ENCODE measurements at places on chromosomes 2 and 18.

DNA sequence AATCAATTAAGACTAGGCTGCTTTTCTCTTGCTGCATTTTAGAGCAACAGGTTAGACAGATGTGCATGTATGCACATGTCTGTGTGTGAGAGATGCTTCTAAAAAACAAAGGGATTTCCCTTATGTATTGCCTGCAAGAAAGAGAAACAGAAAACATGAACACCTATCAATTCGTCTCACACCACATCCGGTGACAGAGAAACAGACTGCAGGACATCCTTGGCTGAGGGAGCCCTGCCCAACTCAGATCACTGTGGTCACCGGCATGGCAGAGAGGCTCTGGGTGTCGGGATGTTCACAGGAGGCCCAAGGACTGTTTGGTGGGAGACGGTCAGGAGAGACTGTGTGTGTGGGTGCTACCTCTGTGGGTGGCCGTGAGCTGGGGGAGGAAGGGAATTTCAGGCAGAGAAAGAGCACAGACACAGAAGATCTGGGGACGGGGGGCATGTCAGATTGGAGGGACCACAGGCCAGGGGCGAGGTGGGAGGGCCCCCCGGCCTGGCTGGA is 24.9 kb downstream of the FHL2 start:
- DNase-seq, result peak; percentile 60

- DNase-seq, result no peak
These were observed 65.7 kb downstream of the ACTR2 start for GRCh38 chr2:65293376-65293775.

GRCh38 chr2:132581991-132582738 is 87.8 kb downstream of the LYPD1 start:
- DNase-seq, result no peak

DNA sequence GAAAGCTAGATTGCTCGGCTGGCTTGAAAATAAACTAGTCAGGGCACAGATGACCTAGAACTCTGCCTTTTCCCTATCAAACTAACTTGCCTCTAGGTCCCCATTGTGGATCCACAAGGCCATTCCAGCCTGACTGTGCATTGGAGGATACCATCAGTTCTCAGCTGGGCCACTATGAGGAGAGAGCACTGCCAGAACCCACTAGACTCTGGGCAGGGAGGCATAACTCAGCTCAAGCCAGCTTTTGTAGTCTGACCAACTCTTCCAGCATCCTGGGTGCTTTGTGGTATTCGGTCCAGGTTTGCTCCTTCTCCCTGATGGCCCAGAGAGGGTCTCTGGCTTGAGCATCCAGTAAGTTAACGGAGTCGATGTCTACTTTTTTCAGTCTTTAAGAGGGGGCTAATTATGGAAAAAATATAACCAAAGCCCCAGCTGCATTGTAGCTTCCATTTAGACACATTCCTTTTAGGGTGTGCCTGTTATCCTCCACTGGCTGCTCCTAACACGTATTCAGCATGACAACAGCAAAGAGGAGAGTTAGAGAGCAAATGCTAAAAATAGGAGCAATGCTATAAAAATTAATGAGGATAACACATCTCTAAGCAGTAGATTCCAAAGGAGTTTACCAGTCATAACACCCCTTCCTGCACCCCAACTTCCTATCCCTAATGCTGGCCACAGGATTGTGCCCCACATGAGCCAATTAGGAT is 15.2 kb downstream of the GKN2 start:
- no peak for DNase-seq

- no peak for DNase-seq
These were observed 22.0 kb downstream of the SLC14A1 start for GRCh38 chr18:45745817-45746461.

GRCh38 chr18:1498216-1498615 is 593.5 kb downstream of the ADCYAP1 start:
- DNase-seq, result no peak

DNA sequence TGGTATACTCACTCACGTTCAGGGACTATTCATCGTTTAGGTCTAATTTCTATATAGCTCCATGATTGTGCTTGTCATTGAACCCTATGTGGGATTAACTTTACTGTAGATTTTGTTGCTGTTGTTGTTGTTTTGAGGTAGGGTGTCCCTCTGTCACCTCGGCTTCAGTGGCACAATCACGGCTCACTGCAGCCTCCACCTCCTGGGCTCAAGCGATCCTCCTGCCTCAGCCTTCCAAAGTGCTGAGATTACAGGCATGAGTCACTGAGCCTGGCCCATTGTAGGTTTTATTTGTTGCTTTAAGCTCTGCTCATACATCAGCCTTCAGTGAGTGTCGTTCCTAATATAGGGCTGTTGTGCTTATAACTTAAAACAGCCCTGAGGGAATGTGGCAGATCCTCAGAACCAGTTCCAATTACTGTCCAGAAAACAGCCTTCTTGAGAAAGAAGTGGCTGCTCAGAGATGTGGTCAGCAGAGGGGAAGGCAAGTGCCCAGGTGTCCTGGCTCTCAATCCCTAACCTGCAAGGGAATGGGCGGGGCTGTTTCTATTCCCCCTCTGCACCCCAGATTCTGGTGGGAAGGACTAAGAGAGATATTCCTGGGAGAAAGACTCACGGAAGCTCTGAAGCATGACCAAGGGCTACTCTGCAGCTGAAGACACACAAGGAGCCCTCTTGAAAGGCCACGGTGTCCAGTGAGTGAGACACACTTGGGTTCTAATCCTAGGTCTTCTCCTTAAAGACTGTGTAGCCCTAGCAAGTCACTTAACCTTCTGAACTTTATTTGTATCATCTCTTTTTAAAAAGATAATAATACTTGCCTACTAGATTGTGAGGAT is 79.6 kb upstream of the LCLAT1 start:
- no peak for DNase-seq

DNA sequence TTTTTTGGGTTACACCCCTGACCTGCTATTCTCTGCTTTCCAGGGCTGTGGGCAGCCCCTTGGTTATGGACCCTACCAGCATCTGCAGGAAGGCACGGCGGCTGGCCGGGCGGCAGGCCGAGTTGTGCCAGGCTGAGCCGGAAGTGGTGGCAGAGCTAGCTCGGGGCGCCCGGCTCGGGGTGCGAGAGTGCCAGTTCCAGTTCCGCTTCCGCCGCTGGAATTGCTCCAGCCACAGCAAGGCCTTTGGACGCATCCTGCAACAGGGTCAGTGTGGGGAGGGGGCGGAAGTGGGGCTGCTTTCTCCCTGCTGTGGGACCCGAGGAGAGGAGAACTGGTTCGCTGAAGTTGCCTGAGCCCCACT is 9.7 kb upstream of the WNT10A start:
- DNase-seq, result peak; percentile 24

- no peak for DNase-seq
These were observed 172.0 kb upstream of the SIX3 start for GRCh38 chr2:44769349-44770011.

- no peak for DNase-seq
These were observed 23.5 kb downstream of the TSN start for GRCh38 chr2:121778741-121779487.

- DNase-seq, result no peak
These were observed 261.0 kb upstream of the SIX3 start for GRCh38 chr2:44680424-44680971.

GRCh38 chr2:170341684-170342623 is 164.0 kb downstream of the MYO3B start:
- DNase-seq, result no peak

GRCh38 chr2:66343259-66343658 is 91.7 kb upstream of the MEIS1 start:
- no peak for DNase-seq

GRCh38 chr2:58047961-58048360 is 1.4 kb downstream of the VRK2 start:
- DNase-seq, result no peak

- no peak for DNase-seq
These were observed 207.5 kb downstream of the LOXHD1 start for GRCh38 chr18:46449499-46449898.

DNA sequence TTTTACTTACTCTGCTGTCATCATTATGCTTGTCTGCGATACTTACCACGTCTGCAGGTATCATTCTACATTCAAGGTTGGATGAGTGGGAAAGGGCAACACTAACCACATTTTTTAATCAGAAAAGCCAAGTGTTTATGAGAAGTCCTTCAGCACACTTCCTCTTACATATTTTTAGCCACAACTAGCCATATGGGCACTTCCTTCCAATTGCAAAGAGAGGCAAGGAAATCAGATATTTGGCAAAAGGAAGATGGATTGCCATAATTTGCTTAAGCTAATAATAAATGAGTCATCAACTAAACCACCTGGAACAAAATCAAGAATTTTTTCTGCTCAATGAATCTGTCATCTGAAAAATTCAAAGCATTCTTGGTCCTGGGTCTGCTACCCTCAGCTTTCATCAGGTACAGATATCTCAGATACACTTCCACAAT is 16.7 kb upstream of the MRO start:
- DNase-seq, result no peak

GRCh38 chr2:20431772-20432171 is 15.1 kb upstream of the RHOB start:
- no peak for DNase-seq

- no peak for DNase-seq
These were observed 197.0 kb downstream of the UBE2E3 start for GRCh38 chr2:181177376-181177775.

DNA sequence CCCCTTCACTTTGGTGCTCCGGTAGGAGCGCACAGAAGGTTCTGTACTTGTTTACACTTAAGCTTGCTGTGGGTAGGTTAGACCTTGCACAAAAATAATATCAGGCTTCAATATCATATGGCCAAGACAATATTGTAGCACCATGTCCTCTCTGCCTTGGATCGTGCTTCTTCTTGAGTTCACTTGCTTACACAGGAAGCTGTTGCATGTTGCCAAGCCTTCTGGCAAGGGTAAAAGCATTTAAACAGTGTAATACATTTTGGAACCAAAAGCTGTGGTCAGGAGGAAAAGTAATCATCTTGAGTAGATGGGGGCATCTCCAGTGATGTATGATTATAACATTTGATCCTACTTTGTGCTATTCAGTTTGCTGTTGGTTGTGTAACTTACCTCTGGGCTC is 197.5 kb downstream of the LTBP1 start:
- DNase-seq, result no peak

- no peak for DNase-seq
These were observed 116.6 kb upstream of the EFEMP1 start for GRCh38 chr2:56040189-56040588.

GRCh38 chr2:207892716-207893402 is 123.2 kb upstream of the FZD5 start:
- no peak for DNase-seq

- DNase-seq, result no peak
These were observed 45.5 kb upstream of the CYP1B1 start for GRCh38 chr2:38121481-38121880.

DNA sequence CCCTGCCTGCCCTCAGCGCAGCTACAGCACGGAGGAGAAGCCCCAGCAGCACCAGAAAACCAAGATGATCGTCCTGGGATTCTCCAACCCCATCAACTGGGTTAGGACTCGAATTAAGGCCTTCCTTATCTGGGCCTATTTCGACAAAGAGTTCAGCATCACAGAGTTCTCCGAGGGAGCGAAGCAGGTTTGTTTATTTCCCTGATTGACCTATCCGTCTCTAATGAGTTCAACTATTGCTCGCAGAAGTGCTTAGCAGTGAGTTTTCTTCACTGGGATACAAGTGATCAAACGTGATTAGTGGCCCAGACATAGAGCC is 639 bp downstream of the MAIP1 start:
- DNase-seq, result no peak

- DNase-seq, result peak; percentile 85
These were observed 74.2 kb downstream of the HS1BP3 start for GRCh38 chr2:20576598-20577115.

DNA sequence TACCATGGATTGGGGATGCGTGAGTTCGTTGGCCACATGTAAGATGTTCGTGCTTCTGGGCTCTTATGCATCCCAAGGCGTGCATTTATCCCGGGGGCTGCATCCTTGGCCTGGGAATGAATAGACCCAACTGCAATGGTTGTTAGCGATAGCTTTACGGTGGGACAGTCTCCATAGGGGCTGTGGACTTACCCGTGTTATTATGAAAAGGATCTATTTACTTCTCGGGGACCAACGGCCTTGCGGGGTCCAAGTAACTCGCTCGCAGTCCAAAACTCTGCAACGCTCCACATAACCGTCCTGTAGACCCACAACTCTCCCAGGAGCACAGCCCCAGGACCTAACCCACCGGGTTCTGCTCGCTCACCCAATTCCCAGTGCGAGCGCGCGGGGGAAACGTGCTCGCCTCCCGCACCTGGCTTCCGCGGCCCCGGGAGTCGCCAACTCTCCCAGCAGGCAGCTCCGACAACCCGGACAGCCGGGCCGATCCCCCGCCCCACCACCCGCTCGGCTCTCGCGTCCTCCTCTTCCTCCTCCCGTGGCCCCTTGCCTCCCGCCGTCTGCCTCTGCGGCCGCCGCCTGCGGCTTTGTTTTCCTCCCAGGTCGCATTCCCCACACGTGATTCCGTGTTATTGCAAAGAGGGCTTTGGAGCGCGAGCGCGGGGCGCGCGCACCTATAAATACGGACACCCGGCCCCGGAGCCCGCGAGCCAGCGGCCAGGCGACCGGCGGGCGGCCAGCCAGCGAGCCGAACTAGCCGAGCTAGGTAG is at the start of gene CABLES1:
Gene CABLES1 (plus strand): TSS at position 706 of the 770 bp plus-strand sequence. CDS start 278 bp downstream, outside the sequence.
- DNase-seq, result peak; percentile 32

DNA sequence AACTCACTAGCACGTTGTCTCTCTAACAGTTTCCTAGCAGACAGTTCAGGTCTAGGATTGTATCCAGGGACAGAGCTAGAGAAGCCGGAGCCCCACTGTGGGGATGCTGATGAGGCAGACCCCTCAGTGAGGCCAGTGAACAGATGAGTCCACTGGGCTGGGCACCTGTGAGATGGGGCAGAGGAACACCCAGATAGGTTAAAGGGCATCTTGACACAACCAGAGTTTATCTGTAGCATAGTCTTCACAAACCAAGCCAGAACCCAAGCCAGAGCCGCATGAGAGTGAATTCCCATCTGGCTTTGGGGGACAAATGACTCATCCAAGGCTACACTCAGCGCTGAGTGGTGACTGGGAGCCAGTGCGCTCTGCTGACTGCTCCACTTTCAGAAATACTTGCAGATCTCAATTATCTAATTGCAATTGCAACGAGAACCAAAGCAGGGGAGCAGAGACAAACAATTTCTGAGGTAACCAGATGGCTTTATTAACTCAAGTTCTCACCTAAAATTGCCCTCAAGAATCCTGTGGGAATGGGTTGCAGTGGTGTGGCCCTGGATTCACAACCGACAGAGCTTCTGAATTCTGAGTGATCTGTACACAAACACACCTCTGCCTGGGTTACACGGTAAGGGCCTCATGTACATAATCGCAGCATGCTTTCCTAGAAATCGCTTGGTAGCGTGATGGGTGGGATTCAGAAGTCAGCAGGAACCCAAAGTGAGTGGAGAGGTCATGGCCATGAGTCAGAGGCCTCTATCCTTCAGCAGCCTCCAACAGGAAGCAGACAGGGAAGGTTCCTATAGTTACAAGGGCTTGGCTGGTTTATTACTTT is 48.7 kb upstream of the MSH2 start:
- no peak for DNase-seq

DNA sequence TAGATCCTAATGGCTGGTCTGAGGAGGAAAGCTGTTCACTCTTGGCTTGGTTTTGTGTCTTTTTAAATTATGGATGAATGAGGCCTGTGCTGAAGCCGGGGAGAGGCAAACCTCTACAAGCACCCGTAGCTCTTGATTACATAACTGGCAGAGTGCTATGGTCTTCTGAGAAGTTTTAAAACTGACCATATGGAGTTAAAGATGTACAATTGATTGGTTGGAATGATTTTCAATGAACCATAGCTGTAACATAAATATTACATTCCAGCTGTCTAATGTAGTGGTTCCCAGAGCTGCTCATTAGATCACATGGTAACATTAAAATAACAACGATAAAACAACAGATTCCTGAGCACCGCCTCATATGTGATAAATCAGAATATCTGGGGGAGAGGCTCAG is 71.1 kb upstream of the MAP4K3 start:
- DNase-seq, result no peak

All from activated CD4-positive, alpha-beta T cell treated with anti-CD3 and anti-CD28 coated beads, Interleukin-10, Interleukin-2, amounts not matched to agents 100 ng/mL and 50 ng/mL, durations not matched to agents 16 hours and 8 hours (primary cell).